ENCODE measurements at places on chromosomes 2 and 18. TPM values are rescaled to one million over a fixed set of nuclear protein-coding genes. Genes with fewer than 3 reads are reported as not detected.
A peak's percentile ranks its signal among the peaks of the same experiment; 100 is the strongest.

- no peaks in the 10 kb centered on the region for H3K36me3 ChIP-seq
- H3K27ac ChIP-seq = no peak overlapping the region
- no peak for DNase-seq
- peaks cover 7% of the 10 kb centered on the region for H3K4me1 ChIP-seq
- no peak overlapping the region for H3K4me3 ChIP-seq
Measured at GRCh38 chr2:234797566-234798250, 154.1 kb upstream of the SH3BP4 start.

GRCh38 chr2:218896501-218897393 is 16.1 kb downstream of the WNT10A start:
- H3K4me3 ChIP-seq = no peak overlapping the region
- no peak for DNase-seq
- H3K36me3 ChIP-seq = no peaks in the 10 kb centered on the region
- H3K27ac ChIP-seq = no peak overlapping the region
- peaks cover 45% of the 10 kb centered on the region for H3K27me3 ChIP-seq

- H3K27ac ChIP-seq = peak overlapping the region; percentile 37
- DNase-seq = peak; percentile 20
- peaks cover 11% of the 10 kb centered on the region for H3K36me3 ChIP-seq
- peaks cover 54% of the 10 kb centered on the region for H3K4me1 ChIP-seq
Measured at GRCh38 chr18:28903306-28903705, 726.4 kb upstream of the CDH2 start.

DNA sequence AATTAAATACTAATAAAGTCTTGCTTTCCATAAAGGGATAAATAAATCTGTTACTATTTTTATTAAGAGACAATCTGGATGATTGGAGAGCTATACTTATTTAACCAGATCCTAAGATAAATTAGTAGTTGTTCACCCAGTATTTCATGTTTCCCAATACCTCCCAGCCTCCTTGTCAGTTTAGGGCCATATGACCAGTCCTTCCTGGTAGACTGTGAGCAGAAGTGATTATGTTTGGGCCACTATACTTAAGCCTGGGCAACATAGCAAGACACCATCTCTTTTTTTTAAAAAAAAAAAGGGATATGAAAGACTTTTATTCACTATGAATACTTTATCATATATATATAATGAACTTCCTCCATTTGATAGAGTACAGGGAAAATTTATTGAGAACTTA is 48.8 kb upstream of the PPM1B start:
- no peak for DNase-seq
- H3K36me3 ChIP-seq = no peaks in the 10 kb centered on the region

The TFPI gene
- 30.2 TPM for total RNA-seq

The SERPINB2 gene
- total RNA-seq = 82.1 TPM

The MEIS1 gene
- total RNA-seq = 85.2 TPM

All from HFFc6 (cell line).